Stimulated activated CD4-positive, alpha-beta T cell treated with anti-CD3 and anti-CD28 coated beads, Interleukin-15, amount 100 ng/mL, for 48 hours (primary cell): ENCODE measurements at places on chromosomes 1 and 21.

DNA sequence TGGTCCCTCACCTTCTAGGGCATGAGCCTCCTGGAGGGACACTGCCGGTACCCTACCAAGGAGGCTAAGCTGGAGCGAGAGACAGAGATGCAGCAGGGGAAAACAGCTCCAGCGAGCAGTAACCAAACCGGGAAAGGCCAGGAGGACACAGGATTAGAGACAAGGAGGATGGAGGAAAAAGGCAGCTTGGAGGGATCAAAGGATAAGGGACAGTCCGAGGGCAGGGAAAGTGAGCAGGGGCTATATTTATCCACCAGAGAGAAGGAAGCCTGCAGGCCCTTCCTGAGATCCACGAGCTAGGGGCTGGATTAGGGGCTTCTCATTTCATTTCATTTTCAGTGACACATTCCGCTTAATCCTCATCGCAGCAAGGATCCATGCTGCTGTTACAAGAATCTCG, 33.8 kb upstream of the PRELP start:
- no peak for DNase-seq

DNA sequence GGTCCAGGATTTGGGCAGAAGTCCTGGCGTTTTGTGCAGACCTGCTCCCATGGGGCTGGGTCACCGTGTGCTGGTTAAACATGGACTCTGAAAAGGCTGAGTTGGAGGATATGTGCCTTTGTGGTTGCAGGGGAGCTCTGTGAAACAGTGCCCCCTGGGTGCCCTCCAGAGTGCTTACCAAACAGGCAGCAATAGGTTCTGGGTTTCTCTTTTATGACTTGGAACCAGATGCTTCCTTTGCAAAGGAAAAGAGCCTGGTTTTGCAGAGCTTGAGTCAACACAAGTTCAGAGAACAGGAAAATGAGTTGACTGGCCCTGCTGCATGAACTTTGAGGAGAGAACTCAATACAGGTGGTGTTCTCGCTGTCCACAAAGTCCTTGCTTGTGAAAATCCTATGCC, 288.9 kb downstream of the TM2D1 start:
- no peak for DNase-seq

- DNase-seq = no peak
Measured at GRCh38 chr1:156347331-156347730, 9.0 kb downstream of the TSACC start.

DNA sequence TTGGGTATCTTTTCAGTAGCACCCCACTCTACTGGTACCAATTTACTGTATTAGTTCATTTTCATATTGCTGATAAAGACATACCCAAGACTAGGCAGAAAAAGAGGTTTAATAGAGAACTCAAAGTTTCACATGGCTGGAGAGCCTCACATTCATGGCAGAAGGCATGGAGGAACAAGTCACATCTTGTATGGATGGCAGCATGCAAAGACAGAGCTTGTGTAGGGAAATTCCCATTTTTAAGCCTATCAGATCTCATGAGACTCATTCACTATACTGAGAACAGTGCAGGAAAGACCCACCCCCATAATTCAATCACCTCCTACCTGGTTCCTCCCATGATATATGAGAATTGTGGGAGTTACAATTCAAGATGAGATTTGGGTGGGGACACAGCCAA, 878.6 kb upstream of the ADGRL4 start:
- no peak for DNase-seq

DNA sequence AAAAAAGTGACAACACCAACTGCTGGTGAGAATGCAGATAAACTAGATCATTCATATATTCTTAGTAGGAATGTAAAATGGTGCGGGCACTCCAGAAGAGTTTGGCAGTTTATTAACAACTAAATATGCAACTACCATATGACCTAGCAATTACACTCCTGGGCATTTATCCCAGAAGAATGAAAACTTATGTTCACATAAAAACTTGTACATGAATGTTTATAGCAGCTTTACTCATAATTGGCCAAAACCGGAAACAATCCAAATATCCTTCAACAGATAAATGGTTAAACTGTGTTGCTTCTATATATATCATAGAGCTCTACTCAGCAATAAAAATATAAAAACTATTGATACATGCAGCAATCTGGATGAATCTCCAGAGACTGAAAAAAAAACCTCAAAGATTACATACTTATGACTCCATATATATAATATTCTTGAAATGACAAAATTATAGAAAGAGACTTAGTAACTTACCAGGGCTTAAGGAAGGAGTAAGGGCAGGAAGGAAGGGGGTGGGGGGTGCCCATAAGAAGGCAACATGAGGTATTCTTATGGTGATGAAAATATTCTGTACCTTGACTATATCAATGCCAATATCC, 99.9 kb downstream of the KCNH1 start:
- no peak for DNase-seq

DNA sequence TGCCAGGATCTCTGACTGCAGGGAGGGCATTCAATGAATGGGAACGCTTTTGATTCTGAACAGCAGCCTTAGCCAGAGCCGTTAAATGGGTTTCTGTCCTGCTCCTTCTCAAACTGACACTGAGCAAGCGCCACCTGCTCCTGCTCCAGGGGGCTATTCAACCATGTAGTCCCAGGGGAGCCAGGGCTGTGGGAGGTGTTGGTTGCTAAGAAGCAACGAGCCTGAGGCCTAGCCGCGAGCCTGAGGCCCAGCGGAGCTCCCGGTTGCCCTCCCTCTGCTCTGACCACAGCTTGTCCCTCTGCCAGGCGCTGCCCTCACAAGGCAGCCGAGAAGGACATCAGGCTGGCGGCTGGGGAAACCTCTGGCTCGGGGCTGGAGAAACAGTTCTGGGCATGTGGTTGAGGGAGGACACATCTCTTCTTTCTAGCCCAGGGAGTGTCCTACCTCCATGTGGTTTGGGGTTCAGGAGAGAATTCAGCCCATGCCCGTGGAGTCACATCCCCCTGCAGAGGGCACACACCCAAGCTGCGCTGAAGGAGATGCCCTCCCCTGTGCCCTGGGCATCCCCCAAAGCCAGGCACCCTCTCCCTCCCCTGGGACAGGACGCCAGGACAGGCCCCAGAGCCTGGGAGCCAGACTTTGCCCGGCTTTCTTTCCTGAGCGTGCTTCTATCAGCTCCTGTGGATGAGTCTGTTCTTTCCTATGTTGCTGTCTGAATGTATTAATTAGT, 18.0 kb downstream of the PCP4 start:
- no peak for DNase-seq

DNA sequence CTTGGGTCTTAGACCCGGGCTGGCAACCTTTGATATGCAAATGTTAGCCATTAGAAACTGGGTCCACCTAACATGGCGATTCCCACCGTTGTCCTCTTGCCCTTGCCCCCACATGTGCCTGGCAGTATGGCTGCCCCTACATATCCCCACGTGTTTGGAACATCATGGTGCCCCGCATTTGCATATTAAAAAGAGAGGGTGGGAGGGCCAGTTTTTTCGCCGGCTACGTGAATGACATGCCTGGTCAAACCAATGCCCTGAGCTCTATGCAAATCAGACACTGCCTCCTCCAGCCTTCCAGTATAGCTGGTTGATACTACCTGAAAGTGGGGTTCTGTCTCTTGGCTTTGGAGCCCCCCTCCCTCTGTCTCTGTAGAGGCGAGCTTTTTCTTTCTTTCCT, 133.0 kb downstream of the CDC42BPA start:
- no peak for DNase-seq

GRCh38 chr1:207035877-207036551, 3.5 kb upstream of the C1orf116 start:
- no peak for DNase-seq

DNA sequence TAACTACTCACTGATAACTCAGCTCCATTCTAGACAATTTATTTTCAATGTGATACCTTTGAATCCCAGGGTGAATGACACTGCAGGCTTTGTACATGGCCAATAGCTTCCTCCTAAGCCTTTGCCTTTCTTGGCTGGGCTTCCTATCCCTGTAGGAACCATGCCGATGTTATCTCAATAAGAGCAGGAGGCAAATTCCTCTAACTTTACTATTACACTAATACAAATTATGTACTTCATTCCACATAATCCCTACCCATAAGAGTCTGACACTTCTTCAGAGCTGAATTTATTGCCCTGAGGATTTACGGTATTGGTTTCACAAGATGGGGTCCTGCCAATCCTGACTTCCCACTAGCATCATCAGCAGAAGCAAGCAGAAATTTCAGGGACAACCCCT, 14.0 kb downstream of the TGFBR3 start:
- DNase-seq = no peak

DNA sequence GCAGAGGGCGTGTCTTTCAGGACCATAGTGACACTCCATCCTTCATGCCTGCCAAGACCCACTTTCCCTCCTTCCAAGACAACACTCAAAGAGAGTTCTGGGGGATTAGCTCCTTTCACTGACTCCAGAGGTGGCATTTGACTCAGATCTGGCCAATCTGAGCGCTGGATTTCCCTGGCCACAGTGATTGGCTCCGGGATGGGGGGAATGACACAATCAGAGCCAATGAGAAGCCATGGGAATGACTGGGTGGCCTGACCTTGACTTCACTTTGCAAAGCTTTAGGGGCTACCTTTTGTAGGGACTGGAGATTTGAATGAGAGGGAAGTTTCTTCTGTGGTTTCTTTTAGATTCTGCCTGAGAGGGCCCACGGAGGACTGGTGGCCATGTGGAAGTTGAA, 26.9 kb upstream of the WNT4 start:
- no peak for DNase-seq

- no peak for DNase-seq
Measured at GRCh38 chr1:247165674-247166073, 6.1 kb downstream of the ZNF124 start.

- DNase-seq = no peak
Measured at GRCh38 chr1:13550663-13551062, 33.0 kb upstream of the PDPN start.

- DNase-seq = no peak
Measured at GRCh38 chr1:23126801-23127200, 41.9 kb downstream of the LUZP1 start.

- DNase-seq = no peak
Measured at GRCh38 chr1:9475061-9475627, 64.1 kb upstream of the SLC25A33 start.

GRCh38 chr1:56502700-56503245, 76.6 kb downstream of the PLPP3 start:
- DNase-seq = no peak

DNA sequence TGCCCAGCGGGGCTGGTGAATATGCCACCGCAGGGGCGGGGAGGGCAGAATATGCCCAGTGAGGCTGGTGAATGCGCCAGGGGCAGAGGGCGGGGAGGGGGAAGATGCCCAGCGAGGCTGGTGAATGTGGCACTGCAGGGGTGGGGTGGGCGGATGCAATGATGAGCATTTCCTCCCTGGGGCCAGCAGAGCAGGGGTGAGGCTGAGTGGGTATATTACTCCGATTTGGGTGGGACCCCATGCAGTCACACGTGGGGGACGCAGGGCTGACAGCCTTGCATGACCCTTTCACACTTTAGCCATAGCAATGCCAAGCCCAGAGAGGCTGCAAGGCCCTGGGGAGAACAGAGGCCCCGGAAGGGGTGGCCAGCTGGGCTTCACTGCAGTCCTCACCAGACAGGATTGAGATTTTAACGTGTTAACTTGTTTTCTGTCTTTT, 9.3 kb upstream of the SLX9 start:
- DNase-seq = no peak

DNA sequence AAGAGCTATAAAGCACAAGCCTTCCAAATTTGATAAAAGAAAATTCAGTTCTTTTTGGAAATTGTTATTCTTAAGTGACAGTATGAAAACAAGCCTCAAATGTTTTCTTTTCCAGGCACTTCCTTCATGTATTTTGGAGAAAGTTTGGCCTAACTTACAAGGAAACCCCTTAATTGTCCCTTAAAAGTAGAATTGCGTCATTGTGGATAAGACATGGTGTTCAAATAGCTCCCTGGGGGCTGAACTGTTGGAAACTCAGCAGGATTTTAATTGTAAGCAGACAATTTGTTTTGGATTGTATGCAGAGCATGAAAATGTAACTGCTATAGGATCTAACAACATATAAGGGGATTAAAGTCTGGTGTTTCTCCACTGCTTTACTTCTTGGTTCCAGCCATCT, 35.4 kb upstream of the FGGY start:
- no peak for DNase-seq

- DNase-seq = no peak
Measured at GRCh38 chr1:158422212-158422611, 3.8 kb downstream of the OR10K2 start.

DNA sequence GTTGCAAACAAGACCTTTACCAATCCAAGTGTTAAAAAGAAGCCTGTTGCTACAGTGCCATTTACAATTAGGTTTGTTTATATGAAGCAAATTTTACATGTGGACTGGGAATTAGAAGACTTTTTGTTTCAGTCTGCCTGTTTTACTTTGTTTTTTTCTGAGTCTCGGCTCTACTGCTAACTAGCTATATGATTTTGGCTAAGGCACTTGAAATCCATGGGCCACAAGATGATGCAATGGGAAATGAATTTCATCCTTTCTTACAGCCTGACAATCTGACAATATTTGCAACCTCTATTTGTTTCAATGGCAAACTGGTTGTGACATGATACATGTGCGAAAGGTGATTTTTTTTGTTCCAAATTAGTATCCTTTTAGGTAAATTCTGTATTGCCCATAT, 3.7 kb upstream of the PEX11B start:
- DNase-seq = no peak

- no peak for DNase-seq
Measured at GRCh38 chr1:235411489-235412486, 44.6 kb downstream of the TBCE start.

DNA sequence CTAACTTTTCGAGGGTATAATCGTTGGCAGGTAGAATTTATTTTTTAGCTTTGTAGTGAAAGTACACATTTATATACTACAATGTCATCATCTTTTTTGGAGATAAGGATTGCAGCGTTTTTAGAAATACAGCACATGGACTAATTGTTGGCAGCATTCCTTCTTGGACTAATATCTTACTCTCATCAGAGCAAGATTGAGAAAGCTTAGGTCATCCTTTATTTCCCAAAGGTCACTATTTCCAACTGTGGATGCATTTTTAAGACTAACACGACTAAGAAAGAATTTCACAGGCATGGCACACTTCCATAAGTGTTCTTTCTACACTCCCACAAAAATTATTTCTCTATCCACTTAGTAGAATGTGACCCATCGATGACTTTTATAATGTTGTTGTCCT, 732.3 kb downstream of the NCAM2 start:
- no peak for DNase-seq

DNA sequence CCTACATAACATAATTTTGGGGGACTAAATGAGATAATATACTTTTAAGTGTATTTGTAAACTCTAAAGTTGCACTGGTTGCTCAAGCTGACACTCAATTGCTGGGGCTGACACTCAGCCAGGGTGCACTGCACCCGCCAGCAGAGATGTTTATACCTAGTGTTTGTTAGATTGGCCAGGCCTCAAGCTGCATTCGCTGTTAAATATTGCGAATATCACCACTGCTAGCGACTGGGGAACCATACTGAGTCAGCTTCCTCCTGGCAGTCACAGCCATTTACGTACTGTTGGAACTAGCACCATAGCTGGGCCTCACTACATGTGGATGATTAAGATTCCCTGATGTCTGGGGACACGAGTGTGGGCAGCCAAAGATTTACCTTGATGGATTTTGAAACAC, 12.7 kb upstream of the RWDD3 start:
- DNase-seq = no peak
